Fibroblast of skin of right biceps (primary cell): ENCODE measurements at places on chromosomes 5 and 9.
A peak's percentile ranks its signal among the peaks of the same experiment; 100 is the strongest.

DNA sequence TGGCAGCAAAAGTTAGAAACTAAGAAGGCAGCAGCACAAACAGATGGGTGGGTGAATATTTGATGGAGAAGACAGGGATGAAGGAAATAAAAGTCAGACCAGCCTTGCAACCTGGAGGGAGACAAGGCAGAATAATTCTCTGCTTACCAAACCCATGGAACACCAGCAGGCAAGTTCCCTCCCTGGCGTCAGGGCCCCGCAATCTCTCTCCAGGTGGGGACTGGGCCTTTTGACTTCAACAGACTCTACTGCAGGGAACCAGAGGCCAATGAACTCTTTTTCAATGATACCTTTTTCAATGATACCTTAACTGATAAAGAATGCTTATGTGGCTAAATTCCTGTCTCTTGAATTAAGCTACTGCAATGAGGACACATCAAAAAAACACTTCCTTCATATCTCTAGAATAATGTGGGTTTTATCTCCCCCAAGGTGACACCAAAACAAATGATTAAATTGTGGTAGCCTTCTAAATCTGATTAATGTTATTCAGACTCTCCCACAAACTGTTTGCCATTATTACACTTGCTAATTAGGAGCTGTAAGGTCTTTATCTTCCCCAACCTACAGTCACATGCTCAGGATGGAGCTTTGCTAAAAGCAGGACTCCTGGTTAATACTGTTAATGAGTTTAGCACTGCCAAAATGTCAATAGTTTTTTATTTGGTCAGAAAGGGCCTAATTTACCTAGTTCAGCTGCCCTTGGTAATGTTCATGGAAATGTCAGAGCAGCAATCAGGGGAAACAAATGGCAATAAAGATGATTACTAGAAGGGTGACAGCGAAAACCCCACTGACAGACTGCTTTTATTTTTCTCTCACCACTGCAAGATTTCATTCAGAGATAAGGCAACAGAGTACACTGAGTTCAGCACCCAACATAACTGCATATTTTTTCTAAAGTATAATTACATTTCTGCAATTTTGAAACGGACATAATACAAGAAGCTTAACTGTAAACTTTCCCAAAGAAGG, 165.5 kb downstream of the TSSK1B start:
- no peak for DNase-seq

DNA sequence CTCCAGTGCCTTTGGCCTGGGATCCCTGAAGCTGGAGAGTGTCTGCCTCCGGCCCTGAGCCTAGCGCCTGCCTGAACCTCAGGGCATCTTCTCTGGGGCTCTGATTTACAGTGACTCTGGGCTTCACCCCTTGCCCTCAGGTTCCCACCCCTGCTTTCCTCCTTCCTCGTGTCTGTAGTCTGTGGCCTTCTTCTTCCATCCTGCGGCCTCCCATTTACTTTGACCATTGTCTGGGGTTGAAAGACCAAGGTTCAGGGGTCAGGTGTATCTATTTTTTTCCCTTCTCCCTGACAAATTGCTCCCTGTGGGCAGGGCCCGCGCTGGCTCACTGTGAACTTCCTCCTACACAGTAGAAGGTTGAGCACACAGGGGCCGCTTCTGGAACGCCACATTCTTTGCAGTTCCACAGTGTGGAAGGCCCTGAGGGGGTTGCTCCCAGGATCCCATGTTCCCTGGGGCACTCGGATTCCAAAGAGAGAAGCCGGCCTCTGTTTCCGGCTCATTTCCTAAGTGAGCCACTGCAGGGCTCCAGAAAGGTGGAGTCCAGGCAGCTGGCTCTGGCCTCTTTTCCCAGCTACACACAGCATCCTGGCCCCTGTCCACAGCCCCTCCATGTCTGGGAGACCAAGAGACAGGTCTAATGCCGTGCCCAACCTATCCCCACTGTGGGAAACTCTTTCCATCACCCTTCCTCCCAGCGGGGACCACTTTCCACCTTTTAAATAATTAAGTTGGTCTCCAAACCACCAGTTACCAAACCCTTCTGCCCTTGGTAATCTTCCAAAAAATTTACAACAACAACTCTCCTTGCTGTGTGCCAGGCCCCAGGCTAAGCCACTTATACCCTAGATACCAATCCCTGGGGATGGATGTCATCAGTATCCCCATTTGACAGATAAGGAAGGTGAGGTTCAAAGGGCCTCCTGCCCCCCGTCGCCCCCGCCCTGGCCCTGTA, 140.3 kb upstream of the IER5L start:
- no peak for DNase-seq

DNA sequence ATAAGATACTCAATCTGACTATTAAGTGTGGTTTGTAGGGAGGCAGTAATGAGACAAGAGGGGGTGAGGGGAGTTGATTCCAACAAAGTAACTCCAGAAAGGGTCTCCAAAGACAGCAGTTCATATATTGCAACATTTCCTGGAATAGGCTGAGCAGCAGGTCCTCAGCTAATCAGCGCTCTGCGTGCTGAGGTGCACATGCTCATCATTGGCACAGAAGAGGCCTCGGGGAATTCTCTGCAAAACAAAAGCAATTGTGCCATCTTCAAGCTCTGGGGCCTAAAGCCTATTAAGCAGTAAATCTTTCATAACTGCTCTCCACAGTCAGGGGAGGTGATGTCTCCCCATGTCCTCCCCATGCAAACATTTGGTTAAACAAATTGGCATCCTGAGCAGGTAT, 357.3 kb downstream of the SPOCK1 start:
- DNase-seq, result peak; percentile 19

DNA sequence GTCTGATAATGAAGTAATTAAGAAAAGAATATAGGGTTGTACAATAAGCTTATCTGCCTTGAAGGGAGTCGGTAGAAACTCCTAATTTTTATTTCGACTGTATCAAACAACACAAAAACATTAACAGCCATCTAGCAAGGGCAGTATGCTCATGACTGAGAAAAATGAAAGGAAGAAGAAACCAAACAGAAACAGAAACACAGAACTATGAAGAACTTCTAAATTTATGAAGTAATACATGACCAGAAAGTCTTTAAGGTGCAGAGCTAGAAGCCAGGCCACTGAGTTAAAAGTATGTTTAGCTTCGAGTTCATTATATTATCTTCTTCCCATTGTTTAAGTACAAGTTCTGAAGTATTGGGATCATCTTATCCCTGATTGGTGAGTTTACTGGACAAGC, 367.3 kb upstream of the C9orf72 start:
- DNase-seq, result no peak

- DNase-seq, result peak; percentile 36
These were observed 1.1 kb downstream of the PPIC start for GRCh38 chr5:123035360-123035917.

GRCh38 chr9:75054368-75055001, 26.4 kb upstream of the CARNMT1 start:
- DNase-seq, result peak; percentile 54

- DNase-seq, result no peak
These were observed 59.2 kb downstream of the YTHDC2 start for GRCh38 chr5:113572716-113573115.

DNA sequence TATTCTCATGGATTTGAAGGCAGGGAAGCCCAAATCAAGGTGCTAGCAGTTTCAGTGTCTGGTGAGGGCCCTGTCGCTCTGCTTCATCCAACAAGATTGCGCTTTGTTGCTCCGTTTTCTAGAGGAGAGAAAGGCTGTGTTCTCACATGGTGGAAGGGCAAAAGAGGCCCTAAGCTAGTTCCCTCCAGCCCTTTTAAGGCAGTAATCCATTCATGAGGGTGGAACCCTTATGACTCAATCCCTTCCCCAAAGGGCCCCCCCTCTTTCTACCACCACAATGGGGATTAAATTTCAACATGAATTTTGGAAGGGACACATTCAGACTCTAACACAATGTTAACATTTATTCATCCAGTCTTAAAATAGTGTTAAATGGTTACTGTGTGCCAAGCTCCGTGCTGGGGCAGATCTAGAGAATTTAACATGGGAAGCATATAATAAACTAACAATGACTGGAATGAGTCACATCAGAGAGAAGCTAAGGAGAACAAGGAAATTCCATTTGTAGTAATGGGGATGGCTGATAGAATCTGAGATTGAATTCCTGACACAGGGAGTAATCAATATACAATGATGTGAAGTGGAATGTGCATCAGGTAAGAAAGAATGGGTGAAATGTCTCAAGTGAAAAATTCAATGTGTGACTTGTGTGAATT, 382.8 kb upstream of the ZNF608 start:
- peak; percentile 31 for DNase-seq

GRCh38 chr5:177368869-177369644, 11.3 kb downstream of the RGS14 start:
- peak; percentile 19 for DNase-seq

DNA sequence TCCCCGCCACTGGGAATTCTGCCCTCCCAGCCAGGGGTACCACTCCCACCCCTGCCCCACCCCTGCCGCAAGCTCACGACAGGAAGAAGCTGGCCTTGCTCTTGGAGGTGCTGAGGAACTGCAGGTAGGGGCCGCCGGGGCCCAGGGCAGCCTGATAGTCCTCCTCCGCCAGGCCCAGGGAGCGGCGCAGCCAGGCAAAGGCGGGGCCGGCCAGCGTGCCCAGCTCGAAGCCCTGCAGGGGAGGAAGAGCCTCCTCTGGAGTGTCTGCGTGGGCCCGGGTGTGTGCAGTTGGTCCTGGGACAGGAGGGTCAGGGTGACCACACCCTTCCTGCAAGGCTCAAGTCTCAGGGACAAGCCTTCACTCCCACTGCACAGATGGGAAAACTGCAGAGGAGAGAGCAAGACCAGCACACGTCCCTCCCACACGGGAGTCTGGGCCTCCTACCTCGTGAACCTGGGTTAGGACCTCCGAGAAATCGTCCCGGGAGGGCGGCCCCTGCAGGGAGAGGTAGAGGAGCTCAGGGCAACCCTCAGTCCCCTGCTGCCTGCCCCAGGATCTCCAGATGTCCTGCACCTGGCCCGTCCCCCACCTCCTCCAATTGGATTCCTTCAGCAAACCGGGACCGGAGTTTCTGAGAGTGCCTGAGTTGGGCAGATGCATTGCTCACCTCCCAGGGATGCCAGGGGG, 2.4 kb downstream of the PIP5KL1 start:
- DNase-seq, result no peak

- no peak for DNase-seq
These were observed 10.6 kb upstream of the SLC6A19 start for GRCh38 chr5:1190837-1191239.

DNA sequence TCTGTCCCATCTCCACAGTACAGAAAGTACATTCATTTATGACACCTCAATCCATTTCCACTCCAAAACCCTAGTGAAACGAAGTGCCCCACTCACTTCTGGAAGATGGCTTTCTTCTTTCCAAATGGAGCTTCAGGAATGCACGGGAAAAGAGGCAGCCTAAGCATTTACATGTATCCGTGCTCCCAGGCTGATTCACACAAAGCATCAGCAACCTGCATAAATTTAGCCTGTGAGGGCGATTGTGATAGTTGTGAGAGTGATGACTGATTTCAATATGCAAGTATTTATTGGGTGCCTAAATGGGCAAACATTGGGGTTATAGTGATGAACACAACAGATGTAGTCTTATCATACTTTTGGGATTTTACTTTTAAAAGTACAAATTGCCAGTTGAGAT, 86.6 kb downstream of the PLPPR1 start:
- DNase-seq, result no peak

DNA sequence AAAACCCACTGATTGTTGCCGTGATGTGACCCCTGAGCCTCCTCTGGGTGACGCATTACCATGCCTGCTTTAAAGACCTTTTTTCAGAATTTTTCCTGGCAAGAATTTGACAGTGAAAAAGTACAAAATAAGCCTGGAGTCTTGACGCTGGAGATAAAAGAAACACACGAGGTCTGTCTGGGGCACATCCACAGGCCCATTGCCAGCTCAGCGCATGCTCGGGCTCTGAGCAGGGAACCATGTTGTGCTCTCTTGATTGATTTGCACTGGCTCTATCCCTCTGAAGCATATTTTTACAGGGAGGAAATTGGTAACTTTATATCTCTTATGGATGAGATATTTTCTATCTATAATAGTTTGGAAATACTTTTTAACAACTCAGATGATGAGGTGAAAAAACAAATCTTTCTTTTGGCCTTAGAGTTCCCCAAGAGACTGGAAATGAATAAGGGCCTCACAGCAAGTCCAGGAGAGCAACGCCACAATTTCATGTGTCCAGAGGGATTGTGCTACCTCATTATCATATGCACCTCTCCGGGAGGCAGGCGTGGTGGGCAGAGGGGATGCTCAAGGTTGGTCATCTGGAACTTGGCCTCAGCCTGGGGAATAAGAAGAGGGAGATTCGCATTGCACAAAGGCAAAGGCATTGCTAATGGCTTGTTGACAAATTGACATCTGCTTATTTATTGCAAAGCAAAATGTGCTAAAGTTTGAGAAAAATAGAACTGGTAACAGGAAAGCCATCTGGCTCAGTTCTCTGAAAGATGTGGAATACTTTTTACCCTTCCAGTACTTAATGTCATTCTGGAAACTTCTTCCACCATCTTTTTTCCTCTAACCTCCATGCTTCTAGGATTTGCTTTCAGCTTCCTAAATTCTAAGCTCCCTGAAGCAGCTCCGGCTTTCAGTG, 183.8 kb downstream of the PJA2 start:
- DNase-seq, result no peak

DNA sequence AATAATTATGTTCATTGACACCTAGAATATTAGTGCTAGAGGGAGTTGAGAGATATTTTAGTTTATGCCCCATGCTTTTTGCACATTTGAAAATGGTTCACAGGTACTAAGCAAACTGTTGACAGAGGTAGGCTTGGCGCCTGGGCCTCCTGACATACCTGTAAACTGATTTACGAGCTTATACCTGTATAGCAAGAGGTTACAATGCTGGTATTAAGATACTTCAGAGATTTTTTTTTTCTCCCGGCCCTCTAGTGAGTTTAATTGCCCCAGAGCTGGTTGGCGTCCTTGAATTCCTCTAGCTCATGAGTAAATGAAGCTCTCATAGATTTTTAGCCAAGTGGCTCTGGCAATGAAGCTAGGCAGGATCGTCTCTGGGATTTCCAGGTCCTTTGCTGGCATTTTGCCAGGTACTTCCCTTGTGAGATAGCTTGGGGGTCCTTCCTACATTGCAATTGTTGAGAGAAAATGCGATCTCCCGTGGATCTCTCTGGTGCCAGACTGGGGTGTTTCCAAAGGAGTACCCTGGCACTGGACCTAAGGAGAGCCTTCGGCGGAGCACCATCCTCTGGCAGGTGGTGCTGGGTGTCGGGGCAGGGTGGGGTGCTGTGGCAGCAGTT, 9.0 kb downstream of the SLC36A1 start:
- no peak for DNase-seq

DNA sequence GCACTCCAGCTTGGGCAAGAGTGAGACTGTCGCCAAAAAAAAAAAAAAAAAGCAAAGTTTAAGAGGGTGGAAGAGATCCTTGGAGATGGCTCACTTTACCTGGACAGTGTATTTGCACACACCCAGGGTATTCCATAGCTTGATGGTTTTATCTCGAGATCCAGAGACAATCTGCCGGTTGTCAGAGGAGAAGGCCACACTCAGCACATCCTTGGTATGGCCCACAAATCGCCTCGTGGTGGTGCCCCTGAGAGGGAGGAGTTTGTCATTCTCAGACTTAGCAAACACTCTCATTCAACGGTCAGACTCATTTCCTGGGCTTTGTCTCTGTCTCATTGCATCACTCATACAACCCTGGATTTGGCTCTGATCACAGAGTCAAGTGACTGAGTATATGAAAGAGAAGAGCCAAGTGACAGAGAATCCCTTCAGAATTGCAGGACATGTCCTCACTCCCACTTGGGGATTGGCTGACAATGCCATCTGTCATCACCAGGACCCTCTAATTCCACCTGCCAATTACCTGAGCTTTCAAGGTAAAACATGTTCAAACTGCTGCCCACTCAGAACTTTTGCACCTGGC, 2.2 kb downstream of the RACK1 start:
- peak; percentile 83 for DNase-seq
